ENCODE measurements at places on chromosomes 2 and 18.
A peak's percentile ranks its signal among the peaks of the same experiment; 100 is the strongest.

- DNase-seq: no peak
Measured at GRCh38 chr2:106977717-106978116, 91.8 kb upstream of the ST6GAL2 start.

- DNase-seq: no peak
Measured at GRCh38 chr2:185952100-185952499, 213.5 kb downstream of the FSIP2 start.

DNA sequence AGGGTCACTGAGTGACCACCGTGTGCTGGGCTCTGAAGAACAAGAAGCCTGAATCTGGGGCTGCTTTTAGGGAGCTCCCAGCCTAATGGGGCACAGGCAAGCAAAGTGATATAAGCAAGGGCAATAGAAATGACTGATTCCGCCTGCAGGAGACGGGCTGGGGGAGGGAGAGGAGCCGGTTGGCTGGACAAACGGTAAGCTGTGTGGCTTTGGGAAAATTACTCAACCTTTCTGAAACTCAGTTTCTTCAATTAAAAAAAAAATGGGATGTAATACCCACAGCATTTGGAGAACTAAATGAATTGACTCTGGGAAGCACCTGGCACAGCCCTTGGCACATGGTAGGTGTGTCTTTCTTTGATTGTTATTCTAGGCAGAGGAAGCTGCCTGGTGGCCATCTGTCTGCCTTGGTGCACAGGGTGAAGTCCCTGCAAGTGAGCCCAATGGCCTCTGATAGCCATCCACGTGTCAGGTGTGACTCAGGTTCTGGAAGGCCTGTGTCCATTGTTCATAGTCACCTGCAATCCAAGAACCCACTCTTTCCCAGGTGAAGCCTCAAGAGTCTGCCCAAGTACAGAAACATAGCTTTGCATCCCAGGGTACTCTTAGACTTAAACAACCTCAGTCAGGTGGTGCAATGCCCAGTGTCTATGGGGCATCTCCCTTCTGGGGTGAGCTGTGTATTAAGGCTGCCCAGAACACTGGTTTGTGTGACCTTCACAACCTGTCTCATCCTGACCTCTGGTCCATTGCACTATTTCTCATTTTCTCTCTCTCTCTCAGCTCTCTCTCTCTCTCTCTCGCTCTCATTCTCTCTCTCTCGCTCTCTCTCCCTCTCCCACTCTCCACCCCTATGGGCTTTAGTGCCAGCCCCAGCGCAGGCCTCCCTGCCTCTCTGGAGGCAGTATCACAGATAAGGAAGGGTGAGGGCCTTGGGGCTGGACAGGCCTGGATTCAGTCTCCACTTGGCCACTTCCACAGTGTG, 30.0 kb upstream of the NTSR2 start:
- DNase-seq: no peak

GRCh38 chr2:203691149-203691548, 15.3 kb upstream of the CD28 start:
- DNase-seq: no peak

DNA sequence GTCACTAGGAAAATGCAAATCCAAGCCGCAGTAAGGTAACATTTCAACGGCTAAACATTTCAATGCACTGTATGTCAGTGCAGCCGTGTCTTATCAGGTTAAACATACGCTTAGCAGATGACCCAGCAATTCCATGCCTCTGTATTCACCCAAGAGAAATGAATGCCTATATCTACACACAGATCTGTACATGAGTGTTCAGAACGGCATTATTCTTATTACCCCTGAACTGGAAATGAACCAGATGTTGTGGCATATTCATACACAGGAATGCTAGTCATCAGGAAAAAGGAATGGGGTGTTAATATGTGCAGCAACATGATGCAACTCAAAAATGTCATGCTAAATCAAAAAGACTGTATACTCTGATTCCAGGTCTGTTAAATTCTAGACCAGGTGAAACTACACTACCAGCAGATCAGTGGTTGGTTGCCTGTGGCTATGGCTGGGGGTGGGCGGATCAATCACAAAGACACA, 80.4 kb upstream of the RPL31 start:
- no peak for DNase-seq

GRCh38 chr2:63034526-63034925, 16.1 kb upstream of the OTX1 start:
- DNase-seq: no peak

DNA sequence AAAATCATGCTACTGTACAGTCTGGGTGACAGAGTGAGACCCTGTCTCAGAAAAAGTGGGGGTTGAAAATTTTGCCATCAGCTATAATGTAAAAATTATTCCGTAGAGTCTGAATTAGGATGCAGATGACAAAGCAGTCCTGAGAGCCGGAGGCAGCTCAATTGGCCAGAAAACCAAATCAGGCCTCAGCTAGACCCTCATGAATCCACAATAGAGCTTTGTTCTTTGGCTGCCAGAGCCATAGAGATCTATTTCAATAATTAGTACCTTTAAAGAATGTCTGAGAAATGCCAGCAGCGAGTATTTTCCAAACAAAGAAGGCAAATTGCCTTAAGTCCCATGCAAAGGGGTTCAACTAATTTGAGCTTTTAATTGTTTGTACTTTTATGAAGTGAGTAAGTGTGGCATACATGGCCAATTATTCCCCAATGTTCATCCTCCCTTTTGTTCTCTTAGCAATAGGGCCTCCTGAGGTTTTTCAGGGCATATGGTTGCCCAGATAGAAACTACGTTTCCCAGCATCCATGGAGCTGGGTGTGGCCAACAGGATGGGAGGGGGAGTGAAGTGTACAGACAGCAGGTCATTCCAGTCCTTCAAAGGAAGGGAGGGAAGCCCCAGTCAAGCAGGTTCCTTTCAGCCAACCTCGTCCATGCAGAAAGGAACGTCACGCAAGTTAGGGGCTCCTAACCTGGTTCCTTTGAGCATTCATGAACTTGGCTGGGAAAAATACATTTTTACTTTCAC, 211.3 kb upstream of the APCDD1 start:
- peak; percentile 84 for DNase-seq

DNA sequence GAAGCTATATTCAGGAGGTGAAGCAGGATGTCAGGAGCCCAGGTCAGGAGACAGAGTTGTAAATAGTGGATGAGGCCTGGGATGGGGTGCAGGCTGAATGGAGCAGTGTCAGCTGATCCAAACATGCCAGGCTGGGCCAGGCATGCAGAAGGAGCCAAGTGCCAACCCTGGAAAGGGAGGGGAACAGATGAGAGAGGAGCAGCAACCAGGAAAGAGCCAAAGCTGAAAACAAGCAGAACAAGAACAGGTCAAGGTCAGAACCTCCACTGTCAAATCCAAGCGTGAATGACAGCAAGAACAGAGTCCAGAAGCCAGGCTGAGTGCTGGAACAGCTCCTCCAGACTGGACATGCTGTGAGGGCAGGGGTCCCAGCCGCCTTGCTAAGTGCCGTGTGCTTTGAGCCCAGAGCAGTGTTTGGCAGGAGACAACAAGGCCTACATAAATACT, 49.2 kb upstream of the PPP1CB start:
- no peak for DNase-seq

- DNase-seq: peak; percentile 72
Measured at GRCh38 chr2:88176352-88176984, 6.3 kb downstream of the THNSL2 start.

- DNase-seq: no peak
Measured at GRCh38 chr2:70095720-70096670, 8.7 kb downstream of the PCBP1 start.

DNA sequence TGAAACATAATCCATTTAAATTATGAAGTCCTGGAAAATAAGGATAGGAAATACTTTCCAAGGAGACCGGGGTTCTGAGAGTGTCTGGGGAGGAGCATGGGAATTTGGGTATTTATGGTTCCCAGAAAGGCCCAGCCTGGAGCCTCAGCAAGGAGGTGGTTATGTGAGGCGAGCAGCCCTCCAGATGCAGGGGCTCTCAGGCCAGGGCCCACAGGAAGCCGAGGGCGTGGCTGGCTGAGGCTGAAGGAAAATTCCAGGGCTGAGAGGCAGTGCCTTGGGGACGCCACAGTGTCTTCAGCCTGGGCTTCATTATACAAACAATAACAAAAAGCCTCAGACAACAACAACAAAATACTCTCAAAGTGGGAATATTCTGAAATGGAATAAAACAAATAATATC, 86.9 kb upstream of the SERPINE2 start:
- no peak for DNase-seq

- DNase-seq: no peak
Measured at GRCh38 chr2:1841903-1842791, 97.8 kb upstream of the PXDN start.

DNA sequence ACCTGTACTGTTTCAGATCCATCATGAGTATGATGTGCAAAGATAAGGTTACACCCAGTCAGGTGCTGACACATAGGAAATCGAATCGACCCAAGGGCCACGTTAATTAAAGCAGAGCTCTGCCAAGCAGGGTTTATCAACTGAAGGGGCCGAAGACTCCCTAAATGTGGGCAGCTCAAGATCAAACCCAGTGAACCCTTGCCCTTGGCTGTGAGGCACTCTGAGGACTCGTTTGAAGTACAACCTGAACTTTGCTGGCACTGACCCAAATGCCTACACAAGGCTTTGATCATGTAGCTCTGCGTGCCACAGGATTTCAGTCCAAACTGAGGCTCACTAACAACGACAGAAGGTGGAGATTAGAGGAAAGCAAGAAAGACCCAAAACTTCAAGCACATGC, 352.1 kb downstream of the MTX2 start:
- no peak for DNase-seq

DNA sequence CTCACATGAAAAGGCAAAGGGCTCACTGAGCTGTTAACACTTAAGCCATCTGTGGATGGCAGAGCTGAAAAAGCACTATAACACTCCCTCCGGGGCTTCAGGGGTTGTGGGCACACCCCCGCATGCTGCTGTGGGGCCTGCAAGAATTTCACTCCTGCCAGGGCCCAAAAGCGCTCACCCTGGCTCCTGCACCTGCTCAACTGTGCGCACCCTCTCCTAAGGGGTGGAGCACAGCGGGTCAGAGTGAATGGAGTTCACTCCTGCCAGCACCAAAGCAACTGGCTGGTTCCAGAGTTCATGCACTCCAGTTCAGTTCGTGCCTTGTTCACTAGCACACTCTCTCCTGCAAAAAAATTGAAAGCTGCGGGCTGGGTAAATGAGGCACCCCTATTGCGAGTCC, 814.2 kb upstream of the SLC39A10 start:
- DNase-seq: no peak

DNA sequence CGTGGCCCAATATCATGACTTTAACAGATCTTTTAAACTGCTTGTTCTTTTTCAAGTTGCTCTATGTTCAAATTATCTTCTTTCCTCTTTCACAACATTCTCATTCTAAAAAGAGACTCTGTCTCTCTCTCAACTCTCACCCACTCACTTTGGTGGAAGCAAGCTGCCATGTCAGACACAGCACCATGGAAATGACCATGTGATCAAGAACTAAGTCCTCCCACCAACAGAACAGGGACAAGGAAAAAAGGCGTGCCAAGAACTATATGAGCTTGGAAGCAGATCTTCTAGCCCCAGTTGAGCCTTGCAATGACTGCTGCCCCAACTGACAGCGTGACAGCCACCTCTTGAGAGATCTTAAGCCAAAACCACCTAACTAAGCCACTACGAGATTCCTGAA, 23.9 kb downstream of the BAZ2B start:
- DNase-seq: no peak

GRCh38 chr2:239729151-239729550, 296.0 kb downstream of the NDUFA10 start:
- no peak for DNase-seq

DNA sequence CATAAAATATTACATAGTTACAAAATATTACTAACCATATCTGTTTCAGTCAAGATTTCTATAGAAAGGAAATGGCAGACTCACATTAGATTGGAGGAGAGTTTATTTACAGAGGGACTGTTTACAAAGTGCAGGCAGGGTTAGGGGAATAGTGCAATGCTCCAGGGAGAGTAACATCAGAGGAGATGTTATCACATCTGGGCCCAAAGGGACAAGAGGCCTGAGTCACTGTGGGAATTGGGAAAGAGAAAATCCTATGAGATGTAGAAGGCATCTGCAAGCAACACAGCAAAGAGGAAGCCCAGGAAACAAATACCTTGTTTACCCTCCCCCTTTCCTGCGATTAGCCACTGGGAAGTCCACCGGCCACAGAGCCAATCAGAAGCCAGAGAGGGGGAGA, 227.3 kb upstream of the TANK start:
- DNase-seq: no peak

DNA sequence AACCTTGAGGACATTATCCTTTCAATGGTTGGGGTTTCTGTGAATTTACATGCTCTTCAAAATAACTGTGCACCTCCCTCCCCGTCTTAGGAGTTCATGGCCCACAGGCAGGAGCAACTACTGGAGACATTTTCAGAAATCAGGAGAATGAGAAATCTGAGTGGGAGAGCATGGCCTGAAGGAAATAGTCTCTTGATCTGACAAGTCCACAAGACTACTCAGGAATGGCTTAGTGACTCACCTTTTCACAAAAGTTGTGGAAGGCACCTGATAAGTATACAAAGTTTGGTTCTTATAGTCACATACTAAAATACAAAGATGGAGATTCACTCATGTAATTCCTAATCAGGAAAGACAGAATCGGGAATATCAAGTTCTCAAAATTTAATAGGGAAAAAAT, 83.6 kb upstream of the NCKAP5 start:
- DNase-seq: no peak

DNA sequence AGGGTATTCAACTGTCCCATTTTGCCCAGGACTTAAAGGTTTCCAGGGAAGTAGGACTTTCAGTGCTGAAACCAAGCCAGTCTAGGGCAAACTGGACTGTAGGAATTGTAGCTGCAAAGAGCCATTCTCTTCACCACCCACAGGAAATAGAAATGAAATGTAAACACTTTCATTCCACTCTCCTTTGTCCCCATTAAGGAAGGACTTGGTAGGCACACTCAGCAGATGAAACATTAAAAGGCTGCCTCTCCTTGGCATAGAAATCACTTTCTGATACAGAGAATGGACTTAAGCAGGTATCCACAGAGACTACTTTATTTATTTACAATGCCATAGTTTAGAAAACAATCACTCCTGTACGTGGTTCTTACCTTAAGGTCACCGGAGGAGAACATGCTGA, 102.9 kb upstream of the CCDC195 start:
- no peak for DNase-seq

Data from COR-L47 (cell line).